Foreskin keratinocyte (primary cell): ENCODE measurements at places on chromosomes 6 and 20. TPM values are rescaled to one million over a fixed set of nuclear protein-coding genes. Genes with fewer than 3 reads are reported as not detected.

DNA sequence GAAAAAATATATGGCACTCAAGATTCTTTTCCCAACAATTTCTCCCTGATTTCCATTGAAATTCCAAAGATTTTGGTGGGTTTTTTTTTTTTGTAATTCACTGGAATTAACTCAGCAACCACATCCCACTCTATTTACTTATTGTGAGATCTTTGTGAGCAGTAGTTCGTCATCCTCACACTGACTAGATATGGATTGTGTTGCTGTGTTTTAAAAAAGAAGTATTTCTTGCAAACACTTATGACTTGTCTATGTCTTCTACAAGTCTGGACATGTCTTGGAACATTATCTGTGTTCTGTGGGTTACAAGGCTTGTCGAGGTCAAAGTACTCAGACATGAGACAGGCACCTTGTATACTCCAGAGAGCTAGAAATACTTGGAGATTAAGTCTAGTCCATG lies 7.3 kb upstream of the TENT5A start:
- DNase-seq, result peak; percentile 82

DNA sequence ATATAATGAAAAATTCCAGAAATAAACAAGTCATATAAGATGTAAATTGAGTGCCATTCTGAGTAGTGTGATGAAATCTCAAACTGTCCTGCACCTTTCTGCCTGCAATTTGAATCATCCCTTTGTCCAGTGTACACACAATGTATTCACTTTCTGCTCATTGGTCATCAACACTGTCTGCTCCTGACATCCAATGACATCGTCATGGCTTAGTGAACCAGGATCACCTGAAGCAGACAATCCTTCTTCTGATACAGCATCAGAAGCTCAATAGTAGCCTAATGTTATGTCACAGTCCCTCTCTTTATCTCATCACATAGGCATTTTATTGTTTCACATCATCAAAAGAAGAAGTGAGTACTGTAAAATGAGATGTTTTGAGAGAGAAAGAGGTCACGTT lies 366.3 kb downstream of the RFPL4B start:
- no peak for DNase-seq

GRCh38 chr20:32675223-32675975 lies 1.7 kb upstream of the C20orf203 start:
- no peak for DNase-seq

- no peak for DNase-seq
Observed at GRCh38 chr6:113011801-113012200, 664.7 kb downstream of the RFPL4B start.

DNA sequence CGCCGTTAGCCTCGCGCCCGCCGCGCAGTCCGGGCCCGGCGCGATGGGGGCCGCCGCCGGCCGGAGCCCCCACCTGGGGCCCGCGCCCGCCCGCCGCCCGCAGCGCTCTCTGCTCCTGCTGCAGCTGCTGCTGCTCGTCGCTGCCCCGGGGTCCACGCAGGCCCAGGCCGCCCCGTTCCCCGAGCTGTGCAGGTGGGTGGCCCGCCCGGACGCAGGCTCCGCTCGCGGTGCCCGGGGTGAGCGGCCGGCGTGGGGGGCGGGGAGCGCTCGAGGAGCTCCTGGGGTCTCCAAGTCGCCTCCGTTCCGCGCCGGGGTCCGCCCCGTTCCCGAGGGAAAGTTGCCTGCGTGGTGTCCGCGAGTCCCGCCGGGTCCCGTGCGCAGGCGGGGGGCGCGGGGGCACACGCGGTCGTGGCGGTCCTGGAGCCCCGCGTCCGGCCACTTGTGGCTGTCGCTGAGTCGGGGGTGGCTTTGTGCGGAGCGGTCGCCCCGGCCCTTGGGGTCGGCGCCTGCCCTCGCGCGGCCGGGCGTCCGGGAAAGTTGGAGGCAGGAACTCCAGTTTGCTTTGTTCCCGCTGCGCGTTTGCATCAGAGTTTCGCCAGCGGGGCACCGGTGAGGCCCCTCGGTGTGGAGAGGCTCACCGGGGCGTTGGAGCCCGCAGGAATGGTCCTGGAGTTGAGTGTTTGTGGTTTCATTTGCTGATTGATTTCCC lies 476 bp downstream of the IGF2R start:
- DNase-seq, result no peak

Gene ZNF311
- polyA plus RNA-seq, result 1.9 TPM in 2 replicates

Gene OR2J3
- polyA plus RNA-seq, result not detected in 2 replicates

Gene TFAP2D
- polyA plus RNA-seq, result not detected in 2 replicates

Gene C6orf52
- polyA plus RNA-seq, result 1.4 and 2.7 TPM in 2 replicates
